EL (cell line): ENCODE measurements at places on chromosomes 11 and 22.

DNA sequence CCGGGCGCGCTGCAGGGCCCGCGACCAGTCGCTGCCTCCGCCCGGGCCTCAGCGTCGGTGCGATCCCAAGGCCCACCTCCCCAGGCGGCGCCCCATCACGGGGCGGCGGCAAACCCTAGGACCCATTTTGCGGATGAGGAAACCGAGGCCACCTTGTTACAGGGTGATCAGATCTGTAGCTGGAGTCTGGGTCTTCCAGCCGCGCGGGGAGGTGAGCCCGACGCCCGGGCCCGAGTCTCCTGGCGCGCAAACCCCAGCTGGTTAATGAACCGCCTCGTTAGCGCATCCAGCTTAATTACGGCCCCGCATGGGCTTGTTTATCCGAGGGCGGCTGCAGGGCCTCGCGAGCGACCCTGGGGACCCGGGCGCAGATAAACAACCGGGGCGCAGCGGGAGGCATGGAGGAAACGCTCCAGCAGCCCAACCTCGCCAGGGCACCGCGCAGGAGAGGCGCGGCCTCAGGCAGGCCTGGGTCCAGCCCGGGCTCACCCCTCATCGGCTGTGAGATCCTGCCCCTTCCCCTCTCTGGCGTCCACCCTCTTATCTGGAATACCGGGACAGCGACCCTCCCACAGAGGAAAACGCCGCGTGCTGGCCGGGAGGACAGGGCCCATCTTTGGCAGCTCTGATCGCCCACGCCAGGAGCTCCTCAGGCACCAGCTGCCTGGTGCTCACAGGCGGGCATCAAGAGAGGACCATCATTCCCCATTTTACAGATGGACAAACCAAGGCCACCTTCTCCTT, 14.7 kb downstream of the OTUB1 start:
- DNase-seq: no peak

DNA sequence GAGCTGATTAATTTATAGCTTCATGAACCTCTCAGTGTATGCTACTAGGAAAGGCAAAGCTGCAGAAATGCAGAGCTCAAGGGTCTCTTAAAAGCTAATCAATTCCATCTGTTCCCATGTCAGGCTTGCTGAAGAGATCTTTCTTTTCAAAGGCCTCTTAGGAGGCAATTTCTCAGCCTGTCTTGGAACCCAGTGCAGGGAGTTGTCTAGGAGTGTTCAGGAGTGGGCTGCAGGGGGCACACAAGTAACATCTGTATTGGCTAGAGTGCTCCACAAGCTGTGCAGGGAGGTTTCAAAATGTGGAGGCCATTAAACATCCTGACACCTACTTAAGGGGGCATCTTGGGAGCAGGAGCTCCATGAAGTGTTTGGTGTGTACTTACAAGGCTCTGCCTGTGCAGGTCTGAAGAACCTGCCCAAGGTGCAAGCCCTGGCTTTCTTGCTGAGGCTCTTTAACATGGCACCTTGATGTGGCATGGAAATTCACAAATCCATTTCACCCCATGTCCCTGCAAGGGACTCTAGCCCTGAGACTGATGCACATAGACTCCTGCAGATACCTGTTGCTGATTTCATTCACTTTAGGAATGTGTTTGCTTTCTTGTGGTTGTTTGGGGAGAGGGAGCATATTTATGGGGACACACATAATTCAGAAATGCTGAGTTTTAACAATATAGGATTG, 134.7 kb downstream of the ME3 start:
- DNase-seq: no peak

DNA sequence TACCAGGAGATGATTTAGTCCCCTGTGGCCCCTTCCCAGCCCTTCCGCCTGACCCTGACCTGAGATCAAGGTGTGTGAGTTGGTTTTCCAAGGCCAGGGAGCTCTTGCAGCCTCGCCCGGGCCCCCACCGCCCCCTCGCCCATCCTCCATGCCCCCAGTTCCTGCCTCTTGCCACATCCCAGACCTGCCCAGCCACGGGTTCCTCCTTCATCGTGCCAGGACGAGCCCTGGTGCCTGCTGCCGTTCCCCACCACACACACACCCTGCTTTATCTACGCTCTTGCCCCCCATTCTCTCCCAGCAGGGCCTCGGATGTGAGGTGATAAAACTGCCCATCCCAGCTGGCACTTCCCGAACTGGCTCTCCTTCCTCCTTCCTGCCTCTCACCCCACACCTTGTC, 1.4 kb upstream of the LIF start:
- no peak for DNase-seq

DNA sequence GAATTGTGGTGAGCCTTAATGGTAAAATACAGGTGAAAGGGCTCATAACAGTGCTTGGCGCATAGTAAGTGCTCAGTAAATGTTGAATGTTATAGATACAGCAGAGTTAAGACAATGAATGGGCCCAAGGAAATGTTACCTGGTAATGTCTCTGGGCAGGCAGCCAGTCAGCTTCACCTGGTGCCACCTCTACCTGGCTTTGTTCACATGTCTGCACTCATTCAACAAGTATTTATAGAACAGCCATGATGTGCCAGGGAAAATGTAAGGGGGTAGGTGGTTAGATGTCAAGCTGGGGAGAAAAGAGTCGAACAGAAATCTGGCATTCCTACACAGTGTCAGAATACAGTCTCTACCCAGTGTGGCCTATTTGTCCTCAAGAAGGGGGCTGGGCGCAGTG, 238.8 kb upstream of the SYN3 start:
- no peak for DNase-seq

GRCh38 chr11:133506023-133506422, 26.3 kb downstream of the OPCML start:
- no peak for DNase-seq

GRCh38 chr22:49080631-49081030, 747.0 kb downstream of the BRD1 start:
- DNase-seq: no peak

DNA sequence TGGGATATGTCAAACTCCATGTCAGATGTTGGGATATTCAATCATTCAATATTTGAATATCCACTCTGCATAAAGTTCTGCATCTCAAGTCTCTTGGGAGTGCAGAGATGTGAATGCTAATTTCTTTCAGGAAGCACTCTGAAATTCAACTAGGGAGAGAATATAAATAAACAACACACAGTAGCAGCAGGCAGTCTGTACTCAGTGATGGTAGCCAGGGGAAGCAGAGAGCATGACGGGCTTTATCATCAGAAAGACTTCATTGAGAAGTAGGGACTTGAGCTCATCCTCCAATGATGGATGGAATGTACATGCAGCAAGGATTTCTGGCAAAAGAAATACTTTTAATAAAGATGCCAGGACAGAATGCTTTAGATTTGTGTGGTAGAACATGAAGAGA, 9.8 kb upstream of the TEAD1 start:
- no peak for DNase-seq

GRCh38 chr22:43734370-43735150, 77.5 kb downstream of the EFCAB6 start:
- no peak for DNase-seq

GRCh38 chr22:30238661-30239487, 7.7 kb downstream of the LIF start:
- DNase-seq: peak; percentile 31

GRCh38 chr11:34358258-34358727, 483 bp upstream of the ABTB2 start:
- peak; percentile 71 for DNase-seq

DNA sequence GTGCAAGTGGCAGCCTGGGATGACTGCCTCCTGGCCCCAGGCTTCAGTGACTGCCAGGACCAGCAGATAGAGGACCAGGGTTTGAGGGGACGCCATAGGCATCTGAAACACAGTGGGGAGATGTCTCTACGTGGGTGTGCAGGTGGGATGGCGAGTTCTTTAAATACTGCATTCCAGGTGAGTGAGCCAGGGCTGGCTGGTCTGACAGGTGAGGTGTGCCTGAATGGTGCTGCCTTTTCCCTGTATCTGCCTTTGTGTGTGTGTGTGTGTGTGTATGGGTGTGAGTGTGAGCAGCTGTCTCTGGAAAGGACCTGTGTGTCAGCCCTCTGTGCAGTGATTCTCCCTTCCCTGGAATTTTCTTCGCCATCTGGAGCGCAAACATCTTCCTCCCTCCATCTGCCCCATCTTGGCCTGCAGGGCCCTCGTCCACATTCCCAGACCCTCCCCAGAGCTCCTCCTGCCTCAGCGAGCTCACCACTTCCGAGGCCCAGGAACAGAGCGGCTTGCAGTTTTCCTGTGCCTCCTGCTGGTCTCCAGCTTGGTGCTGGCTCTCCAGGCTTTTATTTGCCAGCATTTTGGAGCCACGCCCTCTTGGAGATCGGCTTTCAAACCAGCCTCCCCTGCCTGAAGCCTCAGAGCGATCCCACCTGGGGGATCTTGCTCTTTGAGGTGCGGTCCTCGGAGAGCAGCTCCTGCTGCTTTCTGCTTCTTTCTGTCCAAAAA, at the start of gene GPHA2:
Gene GPHA2, minus strand, starts transcription at position 535 of the 723 bp plus-strand sequence. Its CDS starts 433 bp downstream, at position 102.
- no peak for DNase-seq

DNA sequence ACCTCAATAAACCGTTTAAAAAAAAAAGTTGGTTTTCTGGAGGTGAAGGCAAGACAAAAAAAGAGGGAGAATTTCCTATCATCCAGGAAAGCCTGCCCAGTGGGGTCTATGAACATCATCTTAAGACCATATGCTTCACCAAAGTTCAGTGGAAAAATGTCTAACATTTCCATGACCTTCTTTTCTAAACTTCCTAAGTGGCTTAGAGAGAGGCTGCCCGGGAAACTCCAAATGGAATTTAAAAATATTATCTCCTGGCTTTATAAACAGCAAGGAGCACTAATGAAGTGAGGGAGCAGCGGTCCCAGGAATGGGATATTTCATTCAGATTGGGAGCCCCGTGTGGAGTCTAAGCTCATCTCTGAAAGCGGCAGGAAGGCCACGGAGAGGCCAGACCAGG, 46.9 kb downstream of the ETS1 start:
- no peak for DNase-seq
